ENCODE measurements at places on chromosomes 2 and 18. TPM values are rescaled to one million over a fixed set of nuclear protein-coding genes. Genes with fewer than 3 reads are reported as not detected.

DNA sequence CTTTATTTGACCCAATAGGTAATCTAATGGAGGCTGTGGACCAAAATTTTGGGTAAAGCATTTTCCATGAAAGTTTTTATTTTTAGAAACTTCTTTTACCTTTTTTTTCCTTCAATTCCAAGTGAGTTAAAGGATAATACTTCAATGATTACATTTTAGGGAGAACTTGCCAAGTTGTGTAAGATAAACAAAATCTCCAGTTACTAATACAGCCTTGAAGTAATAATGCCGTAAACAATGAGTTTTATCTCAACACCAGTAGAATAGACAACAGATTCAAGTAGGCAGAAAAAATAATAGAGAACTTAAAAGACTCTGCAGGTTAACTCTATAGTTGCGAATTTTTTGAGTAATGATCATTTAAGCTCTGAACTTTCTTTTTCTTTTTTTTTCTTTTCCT is 807.4 kb downstream of the CNTNAP5 start:
- DNase-seq, result no peak

- no peak for DNase-seq
These were observed 27.5 kb downstream of the SP100 start for GRCh38 chr2:230443541-230443940.

GRCh38 chr18:9902832-9903231 is 11.0 kb upstream of the VAPA start:
- peak; percentile 57 for DNase-seq

GRCh38 chr2:65026704-65027464 is 29.3 kb upstream of the CEP68 start:
- DNase-seq, result no peak

The UGT1A8 gene
- total RNA-seq, result 0.31 TPM

DNA sequence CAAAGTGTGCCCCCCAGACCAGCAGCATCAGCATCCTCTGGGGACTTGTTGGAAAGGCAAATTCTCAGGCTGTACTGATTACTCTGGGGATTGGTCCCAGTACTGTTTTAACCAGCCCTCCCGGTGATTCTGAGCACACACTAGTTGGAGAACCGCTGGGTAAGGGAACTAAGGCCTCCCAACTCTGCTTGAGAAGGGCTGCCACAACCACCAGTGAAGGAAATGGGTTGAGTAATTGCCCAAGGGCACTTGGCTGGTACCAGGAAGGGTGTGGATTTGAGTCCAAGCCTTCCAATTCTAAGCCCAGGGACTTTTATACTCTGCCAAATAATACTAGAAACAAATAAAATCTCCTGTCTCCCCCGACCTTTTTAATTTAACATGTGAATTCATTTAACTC is 219.9 kb downstream of the SETBP1 start:
- no peak for DNase-seq

The ANKRD62 gene
- 0.10 TPM for total RNA-seq

The FNDC4 gene
- 9.5 TPM for total RNA-seq

The BUB1 gene
- total RNA-seq, result 18.2 TPM

GRCh38 chr2:230706053-230706521 is 6.6 kb upstream of the CAB39 start:
- no peak for DNase-seq

The ANO7 gene
- total RNA-seq, result 0.10 TPM

The IL36A gene
- 0.72 TPM for total RNA-seq

DNA sequence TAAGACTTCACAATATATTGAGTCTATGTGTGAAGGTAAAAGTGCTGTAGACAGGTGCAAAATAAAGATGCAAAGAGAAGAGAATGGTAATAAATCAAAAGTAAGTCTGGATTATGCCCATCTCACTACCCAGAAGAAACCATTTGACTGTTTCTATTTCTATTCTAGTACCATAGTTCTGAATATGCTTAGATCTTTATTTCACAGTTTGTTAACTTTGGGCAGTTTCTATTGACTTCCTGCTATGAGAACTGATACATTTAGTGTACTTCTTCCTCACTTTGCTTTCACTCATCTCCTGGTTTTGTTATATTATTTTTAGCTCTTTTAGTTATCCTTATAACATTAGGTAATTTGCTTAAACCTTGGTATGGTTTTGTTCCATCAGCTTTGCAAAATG is 94.9 kb downstream of the HS1BP3 start:
- DNase-seq, result no peak

The PTPRN gene
- total RNA-seq, result 0.31 TPM

The PLB1 gene
- total RNA-seq, result 2.4 TPM

The MAB21L4 gene
- total RNA-seq, result 23.0 TPM

- DNase-seq, result no peak
These were observed 347.1 kb downstream of the CLIP4 start for GRCh38 chr2:29462293-29462692.

DNA sequence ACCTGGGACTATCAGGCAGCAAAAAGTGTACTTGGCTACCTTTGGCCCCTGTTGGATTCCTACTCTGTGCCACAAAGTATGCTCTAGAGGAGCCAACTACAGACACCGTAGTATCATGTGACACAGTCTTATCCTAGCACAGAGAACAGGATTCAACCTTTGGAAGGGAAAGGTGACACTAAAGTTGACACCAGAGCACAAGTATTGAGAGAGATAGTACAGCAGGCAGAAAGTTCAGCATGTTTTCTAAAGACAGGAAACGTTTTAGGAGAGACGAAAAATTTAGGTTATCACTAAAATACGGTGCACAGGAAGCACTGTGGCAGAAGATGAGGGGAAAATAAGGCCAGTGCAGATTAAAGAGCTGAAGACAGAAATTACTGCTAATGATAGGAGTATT is 18.6 kb downstream of the SMAD2 start:
- DNase-seq, result no peak

DNA sequence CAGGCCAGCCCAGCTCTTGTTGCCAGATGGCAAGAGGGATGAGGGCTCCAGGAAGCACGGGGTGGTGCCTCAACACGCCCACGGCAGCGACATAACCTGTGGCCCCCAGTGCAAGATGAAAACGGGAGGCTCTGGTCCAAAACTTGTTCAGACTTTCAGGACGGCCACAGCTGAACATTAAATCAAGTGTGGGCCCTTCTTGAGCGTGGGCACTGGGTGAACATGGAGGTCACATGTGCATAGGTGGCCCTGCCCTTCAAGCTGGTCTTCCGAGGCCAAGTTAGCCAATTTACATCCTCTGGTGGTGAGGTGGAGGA is 77.5 kb downstream of the NDUFA10 start:
- no peak for DNase-seq

The L3MBTL4 gene
- 6.5 TPM for total RNA-seq

- no peak for DNase-seq
These were observed 144.8 kb upstream of the GPC1 start for GRCh38 chr2:240290432-240291336.

- no peak for DNase-seq
These were observed 112.3 kb downstream of the AGAP1 start for GRCh38 chr2:235606004-235606715.

The DNAH6 gene
- 0.51 TPM for total RNA-seq

- peak; percentile 54 for DNase-seq
These were observed 138.3 kb upstream of the ID2 start for GRCh38 chr2:8543383-8544170.

The CSRNP3 gene
- total RNA-seq, result 20.6 TPM

The STARD6 gene
- not detected for total RNA-seq

DNA sequence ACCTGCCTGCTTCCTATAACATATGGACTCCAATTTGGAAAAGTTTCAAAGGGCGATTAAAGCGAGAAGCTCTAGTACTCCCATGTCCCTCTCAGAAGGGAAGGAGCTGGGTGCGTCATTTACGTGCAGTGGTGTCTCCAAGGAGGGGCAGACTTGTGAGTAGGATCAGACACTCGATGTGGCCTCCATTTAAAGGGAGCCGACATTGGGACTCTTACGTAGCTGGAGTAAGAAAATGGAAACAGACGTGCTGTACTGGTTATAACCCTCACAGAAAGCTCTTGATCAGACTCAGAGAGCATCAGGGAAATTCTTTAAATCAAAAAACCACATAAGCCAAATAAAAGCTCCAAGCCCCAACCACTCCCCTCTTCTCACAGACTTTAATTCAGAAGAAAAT is 198.5 kb downstream of the KLHL29 start:
- DNase-seq, result no peak

GRCh38 chr2:172790404-172790803 is 54.8 kb downstream of the RAPGEF4 start:
- DNase-seq, result peak; percentile 24

DNA sequence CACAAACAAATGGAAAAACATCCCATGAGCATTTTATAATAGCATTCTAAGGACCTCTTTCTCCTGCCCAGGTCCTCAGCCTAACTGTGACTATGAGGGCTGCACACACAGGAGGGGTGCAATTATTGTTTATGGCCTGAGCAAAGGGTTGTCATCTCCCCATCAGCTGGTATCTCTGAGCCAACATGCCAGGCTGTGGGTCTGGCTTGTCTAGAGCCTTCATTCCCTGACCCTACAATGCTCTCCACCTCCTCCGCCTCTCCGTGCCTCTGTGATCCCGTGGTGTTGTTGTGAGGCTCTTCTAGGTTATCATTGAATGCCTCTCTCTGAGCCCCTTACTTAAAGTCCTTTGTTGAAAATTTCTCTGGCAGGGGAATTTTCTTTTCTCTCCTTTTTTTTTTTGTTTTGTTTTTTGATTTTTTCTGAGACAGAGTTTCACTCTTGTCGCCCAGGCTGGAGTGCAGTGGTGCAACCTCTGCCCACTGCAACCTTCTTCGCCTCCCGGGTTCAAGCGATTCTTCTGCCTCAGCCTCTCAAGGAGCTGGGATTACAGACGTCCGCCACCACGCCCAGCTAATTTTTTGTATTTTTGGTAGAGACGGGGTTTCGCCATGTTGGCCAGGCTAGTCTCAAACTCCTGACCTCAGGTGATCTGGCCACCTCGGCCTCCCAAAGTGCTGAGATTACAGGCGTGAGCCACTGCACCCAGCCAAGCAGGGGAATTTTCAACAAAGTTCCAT is 126.4 kb downstream of the SMAD7 start:
- DNase-seq, result no peak

The COLEC11 gene
- 0.92 TPM for total RNA-seq

GRCh38 chr2:186891185-186891621 is 42.2 kb upstream of the ZSWIM2 start:
- DNase-seq, result peak; percentile 15

The SMYD5 gene
- 28.4 TPM for total RNA-seq

The IL1F10 gene
- not detected for total RNA-seq

DNA sequence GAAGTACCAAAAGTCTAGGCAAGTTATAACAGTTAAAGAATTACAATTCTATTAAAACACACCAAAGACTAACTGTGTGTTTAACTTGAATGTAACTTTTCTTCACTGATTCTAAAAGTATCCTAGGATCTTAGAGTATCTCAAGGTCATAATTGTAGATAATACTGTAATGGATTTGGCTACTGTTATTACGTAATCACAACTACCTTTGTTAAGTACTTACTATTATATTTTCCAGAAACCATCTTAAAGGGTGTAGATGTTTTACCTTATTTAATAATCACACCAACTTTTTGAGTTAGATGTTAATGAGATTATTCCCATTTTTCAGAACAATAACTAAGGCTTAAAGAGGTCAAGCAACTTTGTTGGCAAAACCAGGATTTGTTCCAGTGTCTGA is 161.3 kb upstream of the REG3A start:
- no peak for DNase-seq

The PRSS56 gene
- 0.82 TPM for total RNA-seq

- no peak for DNase-seq
These were observed 13.5 kb upstream of the STK17B start for GRCh38 chr2:196184921-196185320.

GRCh38 chr2:33488715-33489540 is 12.5 kb downstream of the RASGRP3 start:
- no peak for DNase-seq

DNA sequence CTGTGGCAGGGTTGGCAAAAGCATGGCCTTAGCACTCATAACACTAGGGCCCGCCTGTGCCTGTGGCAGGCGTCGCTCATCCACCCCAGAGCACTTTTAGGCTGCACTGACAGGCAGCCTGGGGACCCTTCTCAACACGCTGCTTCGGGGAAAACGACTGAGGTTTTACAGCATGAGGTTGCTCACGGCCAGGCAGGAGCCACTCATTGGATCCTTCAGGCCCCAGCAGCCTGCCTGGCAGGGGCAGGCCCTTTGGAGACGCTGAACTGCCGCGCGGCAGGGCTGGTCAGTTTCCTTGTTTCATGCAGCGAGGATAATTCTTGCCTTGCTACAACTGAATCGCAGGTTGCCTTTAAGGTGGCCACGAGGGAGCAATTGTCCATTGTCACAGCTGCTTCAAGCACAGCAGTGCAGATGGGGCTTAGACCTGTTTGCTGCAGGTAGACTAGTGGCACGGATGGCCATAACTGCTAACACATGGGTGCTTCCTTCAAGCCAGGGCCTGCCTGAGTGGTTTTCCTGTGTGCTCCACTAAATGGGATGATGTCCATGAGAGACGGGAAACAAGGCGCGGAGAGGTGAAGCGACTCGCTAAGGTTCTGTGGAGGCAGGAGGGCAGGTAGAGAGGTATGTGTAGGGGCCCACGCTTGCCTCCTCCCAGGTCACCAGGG is 49.9 kb upstream of the HS6ST1 start:
- DNase-seq, result no peak

The ASAP2 gene
- total RNA-seq, result 29.5 TPM

DNA sequence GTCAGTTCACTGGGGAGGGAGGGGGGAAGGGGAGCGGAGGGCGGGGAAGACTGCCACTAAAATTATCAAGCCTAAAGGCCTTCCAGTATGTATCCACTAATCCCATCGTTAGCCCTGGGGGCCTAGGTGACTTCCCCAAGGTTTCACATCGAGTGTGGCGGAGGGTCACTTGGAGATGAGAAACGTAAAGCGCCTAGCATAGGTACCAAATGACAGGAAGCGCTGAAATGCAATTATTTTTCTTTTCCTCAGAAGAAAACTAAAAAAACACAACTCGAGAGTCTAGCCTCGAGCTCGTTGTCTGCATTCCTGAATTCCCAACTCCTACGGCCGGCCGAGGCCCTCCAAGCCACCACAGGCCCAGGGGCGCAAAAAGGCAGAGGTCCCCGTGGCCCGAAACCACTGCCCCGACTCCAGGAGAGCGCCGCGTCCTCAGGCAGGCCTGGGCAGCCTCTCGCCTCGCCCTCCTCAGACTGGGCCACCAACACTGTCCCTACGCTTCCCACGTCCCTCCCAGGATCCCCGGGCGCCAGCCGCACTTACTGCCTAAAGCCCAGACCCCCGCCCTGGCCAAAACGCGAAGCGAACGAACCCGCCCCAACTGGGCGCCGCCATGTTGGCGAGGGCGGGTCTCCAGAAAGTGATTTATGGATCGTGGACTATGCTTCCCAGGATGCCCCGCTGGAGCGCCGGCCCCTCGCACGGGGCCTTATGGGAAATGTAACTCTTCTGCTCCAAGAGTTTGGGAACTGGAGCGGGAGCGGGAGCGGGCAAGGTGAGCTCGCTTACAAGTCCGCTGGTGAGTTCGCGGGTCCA is at the start of gene USP40:
TSS of gene USP40 (minus strand) at position 642 of the 816 bp plus-strand sequence. CDS start 1,228 bp downstream, outside the sequence.
- DNase-seq, result peak; percentile 97

DNA sequence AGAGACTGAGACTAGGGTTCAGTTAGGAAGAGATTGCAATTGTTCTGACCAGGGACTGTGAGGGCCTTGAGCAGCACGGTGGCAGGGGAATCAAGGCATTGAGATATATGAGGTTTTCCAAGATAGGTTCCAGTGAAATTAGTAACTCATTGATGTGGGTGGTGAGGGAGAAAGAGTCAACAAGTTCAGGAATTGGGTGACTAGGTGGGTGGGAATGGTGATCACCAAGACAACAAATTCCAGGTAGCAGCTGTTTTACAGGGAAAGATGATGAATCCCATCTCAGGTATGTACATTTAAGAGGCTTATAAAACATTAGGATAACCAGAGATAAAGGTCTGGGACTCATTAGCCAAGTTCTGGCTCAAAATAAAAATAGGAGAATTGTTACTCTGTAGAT is 251.5 kb upstream of the MGAT5 start:
- no peak for DNase-seq

The SEMA4F gene
- 3.3 TPM for total RNA-seq
